NCI-H1092 treated with DMSO at 0.1 percent for 48 hours (cell line): ENCODE measurements at places on chromosomes 1 and 21.

- DNase-seq = peak; percentile 81
Observed at GRCh38 chr1:119674835-119675289, 26.8 kb upstream of the ZNF697 start.

DNA sequence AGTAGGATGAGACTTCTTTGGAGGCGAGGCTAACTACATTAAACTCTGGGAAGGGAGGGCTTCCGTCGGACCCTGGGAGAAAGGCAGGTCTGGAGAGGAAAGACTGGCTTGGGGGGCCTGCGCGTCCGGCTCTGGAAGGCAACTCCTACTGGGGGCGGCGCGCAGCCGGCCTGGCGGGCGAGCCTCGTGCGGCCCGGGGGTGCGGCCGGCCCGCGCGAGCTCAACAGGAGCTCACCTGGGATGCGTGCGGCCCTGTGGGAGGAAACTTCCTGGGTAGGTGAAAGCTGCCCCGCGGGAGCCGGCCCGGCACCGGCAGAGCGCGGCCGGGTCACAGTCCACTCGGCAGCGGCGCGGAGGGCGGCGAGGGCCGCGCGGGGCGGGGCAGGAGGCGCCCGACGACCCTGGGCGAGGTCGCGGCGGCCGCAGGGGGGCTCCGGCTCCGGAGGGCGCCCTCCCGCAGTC is 449 bp downstream of the EPS15 start:
- no peak for DNase-seq

DNA sequence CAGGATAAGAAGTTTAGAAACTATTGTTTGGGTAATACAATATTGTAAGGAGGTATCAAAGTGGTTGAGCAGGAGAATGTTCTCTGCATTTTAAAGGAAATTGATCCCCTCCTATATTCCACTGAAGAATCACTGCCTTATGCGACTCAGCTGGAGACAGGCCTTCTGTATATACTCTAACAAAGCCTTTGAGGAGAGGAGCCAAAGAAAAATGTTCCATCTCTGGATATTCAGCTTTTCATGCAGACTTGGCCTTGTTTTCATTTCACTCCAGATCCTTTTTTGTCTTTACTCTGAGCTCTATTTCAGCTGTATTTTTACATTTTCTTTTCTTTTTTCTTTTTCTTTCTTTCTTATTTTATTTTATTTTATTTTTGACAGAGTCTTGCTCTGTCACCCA is 42.1 kb upstream of the S1PR1 start:
- DNase-seq = no peak

DNA sequence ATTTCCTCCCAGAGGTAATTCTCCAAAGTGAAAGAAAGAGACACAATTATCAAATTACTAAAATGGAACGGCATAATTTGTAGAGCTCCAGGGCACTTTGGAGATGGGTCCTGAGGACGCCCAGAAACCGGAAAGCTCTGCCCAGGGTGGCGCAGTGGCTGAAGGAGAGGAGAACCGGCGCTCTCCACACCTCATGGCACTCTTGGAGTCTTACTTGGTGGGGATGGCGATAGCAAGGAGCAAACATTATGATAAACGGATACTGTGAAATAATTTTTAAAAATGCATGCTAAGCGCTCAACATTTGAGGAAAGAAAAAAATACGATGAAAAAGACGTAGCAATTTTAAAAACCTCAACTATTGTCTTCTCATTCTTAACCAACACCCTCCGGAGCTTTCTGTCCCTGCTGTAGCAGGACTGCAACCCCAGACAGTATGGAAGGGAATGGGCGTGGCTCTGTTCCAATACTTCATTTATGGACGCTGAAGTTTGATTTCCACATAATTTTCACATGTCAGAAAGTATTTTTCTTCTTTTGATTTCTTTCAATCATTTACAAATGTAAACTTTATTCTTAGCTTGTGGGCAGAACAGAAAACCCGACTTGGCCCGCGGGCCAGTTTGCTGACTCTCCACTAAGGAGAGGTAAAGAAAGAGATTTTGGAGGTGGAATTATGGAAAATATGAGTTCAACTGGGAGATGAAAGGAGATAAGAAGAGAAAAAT is 1.1 kb downstream of the S100A11 start:
- no peak for DNase-seq

DNA sequence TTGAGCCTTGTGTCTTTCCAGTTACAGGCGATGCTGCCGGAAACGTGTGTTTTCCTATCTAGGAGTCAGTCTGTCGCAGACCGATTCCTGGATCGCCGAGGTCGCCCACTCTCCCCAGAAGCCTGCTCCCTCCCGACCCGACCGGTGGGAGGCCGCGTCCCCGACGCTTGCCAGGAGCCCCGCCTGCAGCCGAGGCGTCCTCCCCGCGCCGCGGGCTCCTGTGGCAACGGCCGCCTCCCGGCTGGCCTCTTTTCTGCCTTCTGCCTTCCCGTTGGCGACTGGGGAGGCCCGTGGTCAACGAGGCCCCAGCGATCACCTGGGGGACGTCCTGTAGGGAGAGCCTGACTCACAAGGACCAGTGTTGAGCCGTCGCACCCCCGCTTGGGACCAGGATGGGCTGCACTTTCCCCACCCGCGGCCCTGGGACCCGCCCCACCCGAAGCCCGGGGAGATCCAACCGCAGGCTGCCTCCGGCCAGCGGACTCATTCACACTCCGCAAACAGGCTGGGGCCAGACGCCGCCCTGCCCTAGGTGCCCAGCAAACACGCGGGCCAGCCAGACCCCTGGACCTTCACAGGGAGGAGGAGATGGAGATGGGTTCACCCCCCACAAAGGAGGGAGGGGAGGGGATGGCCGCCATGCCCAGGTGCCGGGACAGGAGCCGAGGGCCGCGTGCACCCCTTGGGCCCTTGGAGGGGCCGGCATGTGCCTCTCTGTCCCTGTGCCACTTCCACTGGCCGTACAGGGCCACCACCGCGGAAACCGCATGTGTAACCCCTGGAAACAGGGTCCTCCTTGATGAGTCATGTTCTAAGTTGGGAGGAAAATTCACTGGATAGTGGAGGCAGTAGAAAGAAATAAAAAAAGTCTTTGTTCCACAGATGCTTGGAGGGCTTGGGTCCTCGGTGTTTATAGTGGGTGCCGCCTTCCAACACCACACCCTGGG is 7.2 kb upstream of the COL6A1 start:
- no peak for DNase-seq

DNA sequence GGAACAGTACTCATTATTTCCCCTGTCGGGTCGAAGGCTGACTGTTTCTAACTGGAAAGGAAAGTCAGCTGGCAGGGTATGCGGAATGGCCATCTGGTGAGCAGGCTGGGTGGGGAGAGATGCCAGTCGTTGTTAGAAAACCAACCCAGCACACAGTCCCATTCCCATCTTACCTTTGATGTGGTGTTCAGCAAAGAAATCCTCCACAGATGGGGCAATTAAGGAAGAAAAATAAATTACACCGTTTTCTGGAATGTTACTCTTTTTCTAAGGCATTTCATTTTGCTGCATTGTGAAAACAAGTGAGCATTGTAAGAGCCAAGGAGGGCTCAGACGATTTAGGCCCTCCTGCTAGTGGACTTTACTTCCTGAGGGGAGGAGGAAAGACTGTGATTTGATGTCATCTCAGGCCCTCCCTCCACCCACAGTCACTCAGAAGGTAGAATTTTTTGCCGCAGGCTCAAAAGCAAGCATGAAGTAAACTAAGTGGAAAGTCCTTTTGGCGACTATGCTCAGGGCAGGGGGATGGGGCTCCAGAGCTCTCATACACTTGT is at the start of gene SLC16A4:
TSS of gene SLC16A4 (minus strand) at position 335 of the 554 bp plus-strand sequence. CDS start 1,703 bp downstream, outside the sequence.
- DNase-seq = no peak

DNA sequence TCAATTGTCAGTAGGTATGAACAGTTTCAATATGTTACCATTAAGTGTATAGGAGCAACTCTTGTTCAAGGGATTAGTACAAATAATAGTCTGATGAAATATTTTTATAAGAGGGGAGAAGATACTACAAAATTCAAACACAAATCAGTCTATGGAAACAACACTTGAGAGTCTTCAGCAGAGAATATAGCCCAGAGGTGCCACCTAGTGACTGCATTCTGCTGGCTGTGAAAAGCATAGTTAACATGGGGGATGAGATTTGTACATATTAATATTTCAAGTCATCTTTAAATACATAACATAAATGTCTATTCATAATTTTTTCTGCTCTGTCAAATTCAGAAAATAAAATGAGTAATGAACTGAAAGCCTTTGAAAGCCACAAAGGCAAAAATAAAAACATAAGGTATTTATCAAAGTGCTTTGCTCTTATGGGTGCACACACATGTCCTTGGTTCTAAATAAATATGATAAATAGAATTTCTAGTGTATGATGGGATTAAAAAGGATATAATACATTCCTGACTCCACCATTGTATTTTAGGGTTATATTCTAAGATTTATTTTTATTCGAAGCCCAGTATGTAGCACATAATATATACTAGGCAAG is 440.9 kb upstream of the ZRANB2 start:
- DNase-seq = peak; percentile 39

- DNase-seq = no peak
Observed at GRCh38 chr1:15944308-15945010, 31.4 kb downstream of the ZBTB17 start.

- DNase-seq = peak; percentile 92
Observed at GRCh38 chr1:111948209-111949171, 41.0 kb downstream of the KCND3 start.

DNA sequence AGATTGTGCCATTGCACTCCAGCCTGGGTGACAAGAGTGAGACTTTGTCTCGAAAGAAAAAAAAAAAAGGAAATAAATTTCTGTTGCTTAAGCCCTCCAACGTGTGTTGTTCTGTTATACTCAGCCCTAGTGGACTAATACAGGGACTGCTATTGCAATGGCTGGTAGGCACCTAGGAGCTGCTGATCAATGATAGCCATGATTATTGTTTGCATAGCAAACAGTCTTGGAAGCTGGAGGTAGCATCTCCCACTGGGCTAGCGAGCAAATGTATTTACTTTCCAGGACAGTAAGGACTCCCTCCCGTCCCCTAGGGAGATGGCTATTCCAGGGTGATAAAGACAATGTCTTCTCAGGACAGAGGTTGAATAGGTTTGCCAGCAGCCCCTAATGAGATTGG is 13.5 kb upstream of the TNFRSF8 start:
- DNase-seq = peak; percentile 64

DNA sequence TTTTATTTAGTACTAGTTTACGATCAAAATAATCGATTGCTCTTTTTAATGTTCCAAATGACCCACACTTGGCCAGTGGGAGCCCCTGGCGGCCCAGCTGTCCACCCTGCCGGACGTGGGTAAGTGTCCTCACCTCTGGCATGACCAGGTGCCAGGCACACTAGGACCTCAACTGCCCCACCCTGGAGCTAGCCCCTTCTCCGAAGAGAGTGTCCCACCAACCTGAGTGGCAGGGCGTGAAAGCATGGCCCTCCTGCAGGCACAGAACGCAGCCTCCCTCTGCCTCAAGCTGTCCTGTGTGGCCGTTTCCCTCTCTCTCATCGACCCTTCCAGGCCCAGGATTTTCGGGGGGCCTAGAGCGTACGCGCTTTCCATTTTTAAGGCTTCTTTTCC is 32.9 kb upstream of the AGPAT3 start:
- no peak for DNase-seq

GRCh38 chr1:23628951-23629387 is 62.6 kb upstream of the RPL11 start:
- DNase-seq = no peak

- DNase-seq = no peak
Observed at GRCh38 chr1:9224664-9225410, 9.7 kb upstream of the H6PD start.

DNA sequence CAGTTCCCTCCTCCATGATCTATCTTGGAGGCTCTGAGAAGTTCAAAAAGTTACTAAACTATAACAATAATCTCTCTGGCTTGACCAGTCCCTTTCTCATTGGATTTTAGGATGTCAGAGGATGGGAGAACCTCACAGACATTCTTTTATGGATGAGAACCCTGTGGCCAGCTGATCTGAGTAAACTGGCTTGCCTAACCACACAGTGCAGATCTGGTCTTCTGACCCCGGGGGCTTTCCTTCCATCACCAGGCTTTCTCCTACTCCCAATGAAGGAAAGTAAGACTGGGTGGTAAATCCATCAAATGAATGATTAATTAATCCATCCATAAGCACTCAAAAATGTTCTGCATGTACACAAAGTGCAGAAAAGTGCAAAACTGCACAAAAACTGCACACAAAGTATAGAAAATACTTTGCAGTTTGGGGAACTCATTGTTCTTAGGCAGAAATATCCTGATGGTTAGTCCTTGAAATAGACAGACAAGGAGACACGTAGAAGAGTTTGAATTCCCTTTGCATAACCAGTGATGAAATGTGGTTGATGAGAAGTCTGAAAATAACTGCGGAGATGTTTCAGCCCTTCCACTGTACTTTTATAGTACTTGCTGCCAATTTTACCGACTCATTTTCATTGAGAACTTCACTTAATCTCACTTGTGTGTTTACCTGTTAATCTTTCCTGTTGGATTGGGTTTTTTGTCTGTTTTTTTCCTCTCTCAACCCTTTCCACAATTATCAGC is 2.5 kb upstream of the F3 start:
- DNase-seq = no peak

DNA sequence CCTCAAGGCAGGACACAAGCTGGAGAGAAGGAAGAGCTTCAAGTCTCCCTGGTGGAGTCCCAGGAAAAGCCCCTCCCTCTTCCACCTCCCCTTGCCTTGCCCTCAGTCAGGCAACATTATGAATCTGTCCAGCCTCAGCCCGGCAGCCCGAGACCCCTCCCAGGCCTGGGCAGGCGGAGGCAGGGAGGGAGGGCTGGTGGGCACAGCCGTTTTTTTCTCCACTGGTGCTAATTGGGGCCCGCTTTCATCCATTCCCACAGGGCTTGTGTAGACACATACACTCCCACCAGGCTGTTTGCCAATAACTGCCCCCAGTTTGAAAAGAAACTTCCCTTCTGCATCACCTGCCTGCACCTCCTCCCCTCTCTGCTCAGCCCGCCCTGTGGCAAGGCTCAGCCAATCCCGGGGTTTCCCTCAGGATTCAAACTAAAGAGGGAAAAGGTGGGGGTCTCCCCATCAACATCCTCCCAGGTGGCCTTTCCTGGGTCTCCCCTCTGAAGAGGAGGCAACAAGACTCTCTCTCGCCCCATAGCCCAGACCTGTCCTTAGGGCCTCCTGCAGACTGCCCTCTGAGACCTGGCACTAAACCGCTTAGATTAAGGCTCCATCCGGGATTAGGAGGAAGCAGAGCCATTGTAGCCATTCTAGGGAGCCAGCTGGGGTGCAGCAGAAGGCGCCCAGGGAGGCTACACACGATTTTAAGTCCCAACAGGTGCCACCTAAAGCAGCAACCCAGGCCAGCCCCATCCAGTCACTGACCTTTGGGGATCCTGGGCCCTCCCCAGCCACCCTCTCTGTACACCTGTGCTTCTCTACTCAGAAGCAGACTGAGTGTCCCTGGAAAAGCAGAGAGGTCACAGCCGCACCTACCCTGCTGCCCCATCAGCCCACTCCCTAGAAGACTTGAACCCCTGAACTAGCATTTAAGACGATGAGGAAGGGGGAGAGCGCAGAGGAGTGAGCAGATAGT is 3.5 kb downstream of the IGSF9 start:
- peak; percentile 10 for DNase-seq
